Activated naive CD8-positive, alpha-beta T cell treated with anti-CD3 and anti-CD28 coated beads for 36 hours (primary cell): ENCODE measurements at places on chromosomes 1 and 21. TPM values are rescaled to one million over a fixed set of nuclear protein-coding genes. Genes with fewer than 3 reads are reported as not detected.

GRCh38 chr1:84698151-84699110 is 8.2 kb upstream of the SSX2IP start:
- no peak for DNase-seq
- peaks cover 15% of the 10 kb centered on the region for H3K27me3 ChIP-seq
- H3K36me3 ChIP-seq, result no peaks in the 10 kb centered on the region
- no peak overlapping the region for H3K27ac ChIP-seq
- H3K4me3 ChIP-seq, result no peak overlapping the region
- H3K4me1 ChIP-seq, result peaks cover 25% of the 10 kb centered on the region

IGSF9 gene
- total RNA-seq, result 0.08 TPM

DNA sequence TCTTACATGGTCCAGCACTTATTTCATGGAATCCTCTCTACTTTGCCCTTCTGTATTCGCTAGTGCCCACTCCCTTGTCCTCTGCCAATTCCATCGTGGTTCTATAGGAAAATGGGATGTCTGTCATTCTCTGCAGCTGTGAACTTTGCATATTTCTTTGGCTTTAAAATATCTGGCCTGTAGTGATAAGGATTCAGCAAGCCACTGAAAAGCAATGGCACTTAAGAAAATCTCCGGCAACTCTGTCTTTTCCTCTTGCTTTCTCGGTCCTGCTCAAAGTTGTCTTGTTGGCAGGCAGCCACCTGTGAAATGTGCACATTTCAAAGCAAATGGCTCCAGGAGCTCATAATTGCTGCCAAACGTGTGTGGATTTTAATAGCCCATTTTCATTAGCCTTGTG is 91.8 kb downstream of the CHD1L start:
- peaks cover 29% of the 10 kb centered on the region for H3K27me3 ChIP-seq
- H3K27ac ChIP-seq, result no peak overlapping the region
- H3K36me3 ChIP-seq, result no peaks in the 10 kb centered on the region
- H3K4me3 ChIP-seq, result no peak overlapping the region

GRCh38 chr1:81125672-81126071 is 675.1 kb upstream of the ADGRL2 start:
- H3K27me3 ChIP-seq, result no peaks in the 10 kb centered on the region
- DNase-seq, result no peak
- H3K27ac ChIP-seq, result no peak overlapping the region
- no peaks in the 10 kb centered on the region for H3K4me1 ChIP-seq
- H3K36me3 ChIP-seq, result no peaks in the 10 kb centered on the region

HSD3B2 gene
- not detected for total RNA-seq

FCER1A gene
- not detected for total RNA-seq

MPL gene
- total RNA-seq, result not detected
